Adipocyte (in vitro differentiated cells): ENCODE measurements at places on chromosomes 13 and 19.

DNA sequence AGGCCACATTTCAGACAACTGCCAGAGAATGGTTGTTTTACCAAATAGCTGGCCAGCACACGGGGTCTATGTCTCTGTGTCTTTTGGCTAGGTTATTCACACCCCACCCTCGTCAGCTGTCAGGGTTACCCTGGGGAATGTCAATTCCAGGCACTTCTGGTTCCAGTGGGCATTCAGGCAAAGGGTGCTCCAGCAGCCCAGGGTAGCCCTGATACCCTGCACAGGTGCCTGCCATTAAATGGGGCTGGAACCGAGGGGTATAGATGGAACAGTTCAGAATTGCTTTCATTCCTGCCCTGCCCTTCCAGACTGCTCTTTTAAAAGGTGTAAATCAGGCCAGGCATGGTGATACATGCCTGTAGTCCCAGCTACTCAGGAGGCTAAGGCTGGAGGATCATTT lies 43.2 kb upstream of the HOMER3 start:
- no peak for DNase-seq

DNA sequence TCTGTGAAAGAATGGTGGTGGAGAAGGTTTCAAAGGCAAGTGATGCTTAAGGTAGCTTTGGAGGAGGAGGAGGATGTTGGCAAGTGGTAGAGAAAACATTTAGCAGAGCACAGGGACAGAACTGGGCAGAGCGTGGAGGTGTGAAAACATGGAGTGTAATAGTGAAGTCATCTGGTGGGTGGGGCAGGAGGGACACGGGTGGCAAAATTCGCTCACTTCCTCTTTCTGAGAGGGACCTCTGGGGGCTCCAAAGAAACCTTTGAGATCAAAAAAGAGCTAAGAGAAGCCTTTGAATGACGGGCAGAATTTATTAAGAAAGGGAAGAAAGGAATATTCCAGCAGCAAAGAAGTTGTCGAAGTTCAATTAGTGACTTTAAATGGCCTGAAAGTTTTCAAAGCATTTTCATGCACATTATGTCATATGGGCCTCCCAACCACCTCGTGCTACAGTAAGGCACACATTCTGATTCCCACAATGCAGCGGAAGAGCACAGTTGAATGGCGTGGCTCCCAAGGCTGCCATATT lies 82.8 kb downstream of the STARD13 start:
- no peak for DNase-seq

DNA sequence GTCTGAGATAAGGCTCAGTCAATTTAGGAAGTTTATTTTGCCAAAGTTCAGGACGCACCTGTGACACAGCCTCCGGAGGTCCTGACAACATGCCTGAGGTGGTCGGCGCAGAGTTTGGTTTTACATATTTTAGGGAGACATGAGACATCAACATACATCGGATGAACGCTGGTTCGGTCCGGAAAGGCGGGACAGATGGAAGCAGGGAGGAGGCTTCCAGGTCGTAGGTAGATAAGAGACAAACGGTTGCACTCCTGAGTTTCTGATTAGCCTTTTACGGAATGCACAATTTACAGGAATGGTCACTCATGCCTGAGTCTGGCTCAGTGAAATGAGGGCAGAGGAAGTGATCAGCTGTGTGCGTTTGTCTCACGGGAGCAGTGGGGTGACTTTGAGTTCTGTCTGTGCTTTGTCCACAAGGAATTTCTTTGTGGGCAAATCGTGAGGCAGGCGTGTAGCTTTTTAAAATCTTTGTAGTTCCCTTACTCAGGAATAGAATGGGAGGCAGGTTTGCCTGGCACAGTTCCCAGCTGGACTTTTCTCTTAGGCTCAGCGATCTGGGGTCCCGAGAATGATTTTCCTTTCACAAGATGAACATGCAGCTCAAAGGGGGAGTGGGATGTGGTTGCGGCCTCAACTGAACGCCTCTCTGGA lies 36.2 kb downstream of the C13orf46 start:
- DNase-seq = no peak

DNA sequence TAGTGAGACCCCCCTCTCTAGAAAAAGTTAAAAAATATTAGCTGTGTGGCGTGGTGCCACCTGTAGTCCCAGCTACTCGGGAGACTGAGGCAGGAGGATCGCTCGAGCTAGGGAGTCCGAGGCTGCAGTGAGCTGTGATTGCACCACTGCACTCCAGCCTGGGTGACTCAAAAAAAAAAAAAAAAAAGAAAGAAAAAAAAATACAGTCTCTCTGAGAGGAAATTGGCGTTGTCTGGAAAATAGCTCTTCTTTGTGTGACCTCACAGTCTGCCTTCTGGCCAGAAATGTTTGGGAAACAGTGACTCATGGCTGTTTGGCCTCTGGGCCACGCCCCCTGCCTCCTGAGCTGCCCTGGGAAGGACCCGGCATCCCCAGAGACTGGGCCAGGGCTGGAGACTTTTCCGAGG lies 10.7 kb downstream of the MARCHF2 start:
- DNase-seq = peak; percentile 98

DNA sequence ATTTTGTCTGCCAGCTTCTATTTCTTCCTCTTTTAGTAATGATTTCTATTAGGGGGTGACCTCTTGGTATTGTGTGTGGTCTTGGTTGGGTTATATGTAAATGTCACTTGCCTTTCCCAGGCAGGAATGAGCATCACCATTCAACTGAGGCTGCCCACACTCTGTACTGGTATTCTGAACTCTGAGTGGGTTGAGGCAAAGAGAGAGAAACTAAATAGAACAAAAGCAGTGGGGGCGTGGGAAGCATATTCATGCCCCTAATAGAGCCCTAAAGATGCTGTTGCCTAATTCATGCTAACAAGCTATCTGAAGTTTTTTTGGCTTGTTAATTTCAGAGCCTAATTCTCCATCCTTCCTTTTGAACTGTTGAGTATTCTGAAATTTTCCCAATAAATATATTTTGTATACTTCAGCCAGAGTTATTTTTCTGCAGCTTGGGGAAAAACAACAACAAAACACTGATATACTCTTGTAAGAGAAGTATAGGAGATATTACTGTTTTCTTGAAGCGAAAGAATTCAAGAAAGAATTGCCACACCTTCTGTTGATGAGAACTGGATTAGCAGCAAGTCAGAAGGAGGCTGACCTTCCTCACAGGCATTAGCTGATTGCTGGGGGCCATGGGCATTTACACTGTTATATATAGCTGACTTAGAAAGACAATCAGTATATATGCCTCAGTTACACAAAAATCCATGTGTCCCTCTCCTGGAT lies 315.8 kb upstream of the KLF12 start:
- no peak for DNase-seq

DNA sequence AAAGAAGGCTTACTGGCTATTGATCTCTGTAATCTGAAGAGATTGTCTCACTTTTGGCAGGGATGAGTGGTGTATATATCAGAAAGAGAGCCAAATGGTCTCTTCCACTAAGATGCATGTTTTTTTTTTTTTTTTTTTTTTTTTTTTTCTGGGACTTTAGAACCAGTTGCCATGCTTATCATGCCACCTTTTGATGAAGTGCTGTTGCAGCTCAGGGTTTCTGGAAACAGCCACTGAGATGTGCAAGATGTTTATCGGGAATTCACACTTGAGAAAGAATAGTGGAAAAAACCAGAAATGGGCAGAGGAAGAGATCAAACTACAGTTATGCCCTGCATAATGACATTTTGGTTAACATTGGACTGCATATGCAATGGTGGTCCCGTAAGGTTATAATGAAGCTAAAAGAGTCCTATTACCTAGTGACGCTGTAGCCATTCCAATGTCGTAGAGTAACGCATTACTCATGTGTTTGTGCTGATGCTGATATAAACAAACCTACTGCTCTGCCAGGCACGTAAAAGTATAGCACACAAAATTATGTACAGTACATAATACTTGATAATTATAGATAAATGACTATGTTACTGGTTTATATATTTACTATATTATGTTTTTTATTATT lies 121.0 kb downstream of the KLF5 start:
- peak; percentile 56 for DNase-seq

GRCh38 chr19:4174895-4175668 lies 7.3 kb downstream of the SIRT6 start:
- DNase-seq = no peak

DNA sequence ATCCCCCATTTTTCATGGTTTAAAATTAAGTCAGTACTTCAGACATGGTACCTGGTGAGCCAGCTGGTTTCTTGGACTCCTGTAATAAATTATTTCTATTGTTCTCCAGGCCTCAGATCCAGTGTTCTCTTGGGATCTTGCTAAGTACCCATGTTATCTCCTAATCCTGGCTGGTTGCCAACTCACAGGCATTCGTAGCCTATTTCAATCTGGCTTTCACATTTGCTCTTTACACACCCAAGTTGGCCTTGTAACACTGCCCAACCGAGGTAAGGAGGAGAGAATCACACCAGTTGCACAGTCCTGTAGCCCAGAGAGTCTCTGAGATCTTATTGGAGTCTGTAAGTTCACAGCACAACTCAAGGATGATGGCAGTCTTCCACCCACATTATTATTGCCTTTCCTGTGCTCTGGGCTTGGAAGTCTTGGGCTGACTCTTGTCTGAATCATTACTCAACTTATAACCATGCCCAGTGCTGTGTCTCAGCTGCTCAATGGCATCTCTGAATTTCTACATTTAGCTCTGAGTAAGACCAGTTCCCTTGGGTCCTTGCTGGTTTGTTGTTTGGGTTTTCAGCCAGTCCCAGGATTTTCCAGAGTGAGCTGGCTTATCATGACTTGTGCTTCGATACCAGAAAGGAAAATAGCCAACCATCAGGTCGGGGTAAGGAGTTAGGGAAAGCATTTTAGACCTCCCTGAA lies 76.6 kb upstream of the KLF12 start:
- peak; percentile 87 for DNase-seq

- DNase-seq = peak; percentile 88
These were observed 122.5 kb downstream of the STK24 start for GRCh38 chr13:98454389-98454881.

DNA sequence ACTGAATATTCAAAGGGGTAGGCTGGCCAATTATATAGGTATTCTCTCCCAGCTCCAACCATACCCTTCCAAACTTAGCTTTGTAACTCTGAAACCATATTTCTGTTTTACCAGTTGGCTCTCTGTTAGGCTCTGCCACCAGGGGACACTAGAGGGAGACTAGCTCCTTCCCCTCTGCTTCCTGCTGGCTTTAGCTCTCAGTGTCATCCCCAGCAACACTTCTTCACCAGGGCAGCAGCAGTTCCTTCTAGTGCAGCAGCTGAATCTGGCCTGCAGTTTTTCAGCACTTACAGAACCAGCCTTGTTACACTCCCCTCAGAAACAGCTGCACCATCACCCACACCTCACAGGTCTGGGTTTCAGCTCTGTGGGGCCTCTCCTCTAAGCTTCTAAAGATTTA lies 51.0 kb upstream of the DOCK9 start:
- DNase-seq = no peak

- DNase-seq = peak; percentile 80
These were observed 2.2 kb downstream of the ANKRD10 start for GRCh38 chr13:110912651-110913051.

DNA sequence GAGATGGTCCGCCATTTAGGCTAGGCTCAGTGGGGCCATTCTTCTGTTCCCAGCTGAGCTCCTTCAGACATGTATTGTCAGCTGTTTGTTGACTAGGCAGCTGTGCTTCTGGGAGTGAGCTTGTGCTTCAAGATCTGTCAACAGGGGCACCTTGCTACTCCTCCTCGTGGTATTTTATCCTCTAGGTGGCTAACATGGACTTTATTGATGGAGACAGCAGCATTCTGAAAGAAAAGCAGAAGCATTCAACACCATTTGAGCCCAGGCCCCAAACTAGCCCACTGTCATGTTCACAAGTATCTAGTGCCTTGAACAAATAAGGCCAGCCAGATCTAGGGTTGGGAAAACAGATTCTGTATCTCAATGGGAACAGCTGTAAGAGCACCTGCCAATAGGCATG lies 65.9 kb downstream of the ZNF429 start:
- DNase-seq = no peak

GRCh38 chr19:38900743-38901190 lies 998 bp downstream of the NFKBIB start:
- DNase-seq = peak; percentile 36

DNA sequence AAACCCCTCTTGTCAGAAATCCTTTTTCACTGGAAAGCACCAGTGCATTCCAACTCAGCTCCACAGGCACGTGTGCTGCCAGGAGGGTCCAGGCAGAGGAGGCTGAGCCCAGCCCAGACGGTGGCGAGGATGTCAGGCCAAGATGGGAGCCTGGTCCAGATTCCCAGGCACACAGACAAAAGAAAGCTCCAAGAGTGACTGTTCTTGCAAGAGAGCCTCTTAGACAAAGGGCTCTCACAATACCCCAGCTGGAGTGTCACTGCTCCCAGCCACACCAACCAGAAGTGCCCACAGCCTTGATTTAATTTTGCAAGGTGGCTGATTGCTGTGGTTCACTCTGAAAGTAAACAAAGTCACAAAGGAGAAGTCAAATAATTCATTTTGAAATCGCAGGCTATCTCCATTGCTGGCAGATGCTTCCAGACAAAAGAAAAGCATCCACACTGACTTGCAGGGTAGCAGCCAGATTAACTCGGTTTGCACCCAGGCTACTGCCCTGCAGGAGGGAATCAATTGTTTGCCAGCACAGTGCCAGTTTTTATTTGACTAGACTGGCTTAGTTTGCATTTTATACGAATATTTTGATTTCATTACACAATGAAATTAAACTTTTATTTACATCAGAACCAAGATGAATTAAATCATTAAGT lies 95.1 kb downstream of the RAB20 start:
- DNase-seq = no peak

DNA sequence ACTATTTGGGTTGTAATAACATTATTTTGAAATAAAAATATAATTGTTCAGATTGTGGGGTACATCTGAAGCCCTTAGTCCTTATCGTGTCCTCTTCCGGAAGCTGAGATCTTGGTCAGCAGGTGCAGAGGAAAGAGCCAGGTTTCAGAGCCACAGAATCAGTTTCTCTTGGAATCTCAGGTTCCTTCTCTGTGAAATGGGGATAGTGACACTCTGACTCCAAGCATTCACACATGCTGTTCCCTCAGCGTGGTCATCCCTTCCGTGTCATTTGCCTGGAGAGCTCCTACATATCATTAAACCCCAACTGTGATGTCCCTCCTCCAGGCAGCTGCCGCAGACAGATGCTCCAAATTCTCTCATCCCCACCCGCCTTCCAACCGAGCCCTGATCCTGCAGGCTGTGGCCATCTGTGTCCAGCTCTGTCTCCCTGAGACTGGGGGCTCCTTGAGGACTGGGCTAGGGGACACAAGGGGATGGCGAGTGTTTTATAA lies 59.8 kb downstream of the AP1M1 start:
- DNase-seq = no peak

GRCh38 chr13:73055813-73056564 lies 2.8 kb upstream of the KLF5 start:
- DNase-seq = peak; percentile 66

- DNase-seq = peak; percentile 91
These were observed 1.8 kb upstream of the SSBP4 start for GRCh38 chr19:18417250-18418028.
